HepG2 (cell line): ENCODE measurements at places on chromosomes 7 and 10. TPM values are rescaled to one million over a fixed set of nuclear protein-coding genes. Genes with fewer than 3 reads are reported as not detected.

Gene SRRM3
- 0.54 and 0.59 TPM in 2 replicates for polyA plus RNA-seq

Gene NPSR1
- polyA plus RNA-seq, result not detected in 2 replicates

GRCh38 chr10:79386637-79387465 lies 39.6 kb downstream of the PPIF start:
- no peak for DNase-seq

- DNase-seq, result no peak
Measured at GRCh38 chr7:130151591-130152492, 53.4 kb downstream of the TMEM209 start.

DNA sequence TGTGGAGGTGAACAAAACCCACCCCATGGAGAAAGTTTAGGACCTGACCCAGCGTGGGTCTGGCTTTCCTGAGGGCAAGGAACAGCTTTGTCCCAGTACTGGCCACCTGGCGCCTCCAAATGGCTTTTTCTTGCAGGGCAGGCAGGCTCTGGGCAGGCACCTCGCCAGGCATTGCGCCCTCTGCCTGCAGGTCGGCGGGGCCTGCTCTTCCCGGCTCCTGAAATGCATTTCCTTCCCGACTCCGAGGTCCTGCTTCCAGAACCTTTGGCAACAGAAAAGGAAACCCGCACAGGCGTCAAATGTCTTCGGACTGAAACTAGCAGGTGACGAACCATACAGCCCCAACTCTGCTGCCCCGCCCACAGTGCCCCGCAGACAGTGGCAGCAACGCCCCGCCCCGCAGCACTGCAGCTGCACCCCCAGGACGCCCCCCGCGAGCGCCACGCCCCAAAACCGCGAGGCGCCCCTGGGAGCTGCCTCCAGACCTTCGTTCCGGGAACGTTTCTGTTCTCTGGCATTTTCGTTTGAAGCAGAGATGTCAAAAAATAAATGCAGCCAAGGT lies 65.5 kb downstream of the C10orf143 start:
- DNase-seq, result no peak

- no peak for DNase-seq
Measured at GRCh38 chr7:127652333-127653248, 597 bp downstream of the SND1 start.

GRCh38 chr7:65448816-65449504 lies 75.3 kb downstream of the ZNF92 start:
- no peak for DNase-seq

DNA sequence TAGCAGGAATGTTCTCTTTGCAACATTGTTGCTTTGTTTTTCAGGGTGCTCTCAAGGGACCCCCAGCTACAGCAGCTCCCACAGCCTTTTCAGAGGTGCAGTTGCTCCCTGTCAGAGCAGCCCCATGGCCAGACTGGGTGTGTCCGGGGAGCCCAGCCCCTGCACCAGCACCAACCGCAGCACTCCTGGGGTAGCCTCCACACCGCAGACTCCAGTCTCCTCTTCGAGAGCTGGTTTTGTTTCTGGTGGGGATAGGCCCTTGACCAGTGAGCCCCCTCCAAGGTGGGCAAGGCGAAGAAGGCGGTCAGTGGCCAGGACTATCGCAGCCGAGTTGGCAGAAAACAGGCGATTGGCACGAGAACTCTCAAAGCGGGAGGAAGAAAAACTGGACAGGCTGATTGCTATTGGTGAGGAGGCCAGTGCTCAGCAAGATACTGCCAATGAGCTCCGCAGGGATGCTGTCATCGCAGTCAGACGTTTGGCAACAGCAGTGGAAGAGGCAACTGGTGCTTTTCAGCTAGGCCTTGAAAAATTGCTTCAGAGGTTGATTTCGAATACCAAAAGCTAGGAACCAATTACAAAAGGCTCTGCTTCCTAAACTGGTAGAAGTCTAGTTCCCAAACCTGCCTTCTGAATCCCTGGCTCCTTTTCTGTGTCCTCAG lies 5.4 kb downstream of the HSPA14 start:
- no peak for DNase-seq

GRCh38 chr7:112887337-112887736 lies 97.1 kb upstream of the TMEM168 start:
- no peak for DNase-seq

DNA sequence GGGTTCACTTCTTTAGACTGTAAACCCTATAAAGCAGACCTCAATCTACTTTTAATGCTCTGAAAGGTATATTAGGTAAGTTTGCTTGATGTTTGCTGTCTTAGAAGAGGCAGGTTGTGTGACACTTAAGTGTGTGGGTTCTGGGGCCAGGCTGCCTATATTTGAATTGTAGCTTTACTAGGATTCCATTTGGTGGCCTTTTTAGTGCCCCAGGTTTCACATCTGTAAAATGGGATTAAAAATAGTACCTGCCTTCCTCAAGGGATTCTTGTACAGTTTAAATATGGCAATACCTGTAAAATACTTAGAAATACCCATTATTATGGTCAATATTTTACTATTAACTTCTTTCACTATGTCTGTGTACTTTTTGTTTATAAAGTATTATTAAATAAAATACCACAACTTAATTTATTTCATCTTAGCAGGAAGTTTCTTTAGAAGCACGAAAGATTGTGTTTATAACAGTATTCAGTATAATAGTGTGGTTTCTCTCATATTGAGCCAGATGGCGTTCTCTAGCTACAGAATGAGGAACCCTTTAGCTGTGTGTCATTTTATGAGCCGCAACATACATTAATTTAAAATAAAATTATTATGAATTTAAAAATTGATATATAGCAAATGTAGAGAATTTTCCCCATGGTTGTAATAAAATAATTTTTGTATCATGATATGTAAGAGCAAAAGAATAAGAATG lies 94.2 kb downstream of the CDK14 start:
- DNase-seq, result no peak

DNA sequence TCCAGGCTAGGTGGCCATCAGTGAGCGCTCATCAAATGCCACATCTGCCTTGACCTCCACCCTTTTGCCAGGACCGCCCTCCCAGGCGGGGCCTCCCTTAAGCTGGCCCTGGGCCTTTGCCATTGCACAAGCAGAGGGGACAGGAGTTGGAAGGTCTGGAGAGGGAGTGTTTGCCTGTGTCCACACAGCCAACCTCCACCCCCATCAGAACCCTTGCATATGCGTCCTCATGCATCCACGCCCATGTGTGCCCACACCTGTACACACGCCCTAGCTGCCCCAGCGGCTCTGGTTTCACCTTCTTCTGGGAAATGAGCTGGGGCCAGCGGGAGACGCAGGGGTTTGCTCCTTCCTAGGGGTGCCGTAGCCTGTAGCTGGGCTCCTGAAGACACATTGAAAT lies 64.0 kb downstream of the NEURL1 start:
- peak; percentile 9 for DNase-seq

DNA sequence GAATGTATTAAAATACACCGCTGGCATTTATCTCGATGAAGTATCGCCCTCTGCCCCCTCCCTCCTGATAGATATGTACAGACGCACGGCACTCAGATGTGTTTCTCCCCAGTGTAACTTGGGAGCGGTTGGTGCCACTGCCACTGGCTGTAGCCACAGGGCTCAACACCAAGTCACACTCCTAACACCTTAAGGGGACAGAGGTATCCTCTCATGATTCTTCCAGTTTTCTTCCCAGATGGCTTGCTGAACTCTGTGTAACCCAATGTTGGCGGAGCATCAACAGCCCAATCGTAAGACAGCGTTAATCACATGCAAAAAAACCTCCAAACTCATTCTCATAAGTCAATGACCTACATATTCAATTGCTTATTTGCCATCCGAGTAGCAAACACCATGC lies 35.5 kb downstream of the CTBP2 start:
- DNase-seq, result no peak

DNA sequence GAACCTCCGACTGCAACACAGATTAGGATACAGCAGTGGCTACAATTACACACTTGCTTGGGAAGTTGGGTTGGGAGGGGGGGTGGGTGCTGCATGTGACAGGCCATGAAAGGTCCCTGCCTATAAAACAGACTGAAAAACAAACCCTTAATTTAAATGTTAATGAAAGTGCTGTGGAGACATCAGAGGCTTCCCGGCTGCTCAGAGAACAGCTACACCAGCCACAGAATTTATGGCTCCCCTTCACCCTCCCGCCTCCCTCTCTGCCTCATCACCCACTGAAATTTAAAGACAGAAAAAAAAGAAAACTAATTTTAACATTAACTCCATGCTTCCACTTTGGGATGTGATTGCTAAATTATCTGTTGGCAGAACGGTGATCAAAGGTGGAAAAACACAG lies 34.7 kb downstream of the FBXW4 start:
- no peak for DNase-seq

DNA sequence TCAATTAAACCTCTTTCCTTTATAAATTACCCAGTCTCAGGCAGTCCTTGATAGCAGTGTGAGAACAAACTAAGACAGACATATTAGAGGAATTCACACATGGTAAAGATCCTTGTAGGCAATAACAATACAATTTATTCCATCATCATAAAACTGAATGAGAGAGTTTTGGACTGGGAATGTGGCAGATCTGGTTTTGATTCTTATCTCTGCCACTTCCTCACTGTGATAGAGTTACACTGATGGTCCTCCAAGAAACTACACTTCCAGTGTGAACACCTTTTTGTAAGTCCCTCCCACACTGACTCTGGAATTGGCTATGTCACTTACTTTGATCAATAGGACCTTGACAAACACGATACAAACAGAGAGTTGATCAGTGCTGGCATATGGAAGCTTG lies 2.9 kb downstream of the ENO4 start:
- no peak for DNase-seq

- DNase-seq, result no peak
Measured at GRCh38 chr7:155161690-155162089, 91.6 kb downstream of the HTR5A start.

GRCh38 chr7:144529269-144529926 lies 125.9 kb upstream of the NOBOX start:
- no peak for DNase-seq

- no peak for DNase-seq
Measured at GRCh38 chr10:79452174-79452611, 6.8 kb upstream of the ZCCHC24 start.

DNA sequence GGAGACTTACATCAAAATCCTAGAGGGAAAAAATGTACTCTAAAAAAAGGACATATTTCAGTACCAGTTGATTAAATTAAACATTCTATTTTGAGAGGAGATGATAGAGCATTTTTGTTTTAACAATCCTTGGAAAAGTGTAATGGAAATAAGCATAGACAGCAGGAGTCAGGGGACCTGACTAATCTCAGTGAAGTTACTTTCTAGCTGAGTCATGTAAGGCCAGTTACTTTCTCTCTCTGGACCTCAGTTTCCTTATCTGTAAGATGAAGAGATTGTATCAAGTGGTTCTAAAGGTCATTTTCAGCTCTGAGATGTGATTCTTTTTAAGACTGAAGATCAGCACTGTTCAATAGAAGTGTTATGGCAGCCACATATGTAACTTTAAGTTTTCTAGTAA lies 44.1 kb downstream of the VTI1A start:
- DNase-seq, result no peak
